CD4-positive, alpha-beta T cell treated with Interleukin-17A for 4 hours (primary cell): ENCODE measurements at places on chromosomes 4 and X.

DNA sequence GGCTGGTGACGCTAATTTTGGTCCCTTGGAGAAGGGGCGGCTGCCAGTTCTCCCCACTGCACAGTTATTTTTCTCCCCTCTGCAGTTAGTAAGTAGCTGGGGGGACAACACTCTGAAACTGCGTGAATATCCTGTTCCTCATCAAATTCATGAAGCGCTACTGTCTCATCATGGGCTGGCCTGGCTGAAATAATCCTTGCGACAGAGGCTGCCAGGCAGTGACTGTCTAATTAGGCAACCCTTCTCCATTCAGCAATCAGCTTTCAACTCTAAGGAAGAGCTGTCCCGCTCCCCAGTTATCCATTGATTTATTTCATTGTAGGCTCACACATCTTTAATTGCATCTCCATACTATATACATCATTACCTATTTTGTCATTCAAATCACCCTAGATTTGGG lies 8.2 kb downstream of the SH3TC1 start:
- DNase-seq, result no peak

DNA sequence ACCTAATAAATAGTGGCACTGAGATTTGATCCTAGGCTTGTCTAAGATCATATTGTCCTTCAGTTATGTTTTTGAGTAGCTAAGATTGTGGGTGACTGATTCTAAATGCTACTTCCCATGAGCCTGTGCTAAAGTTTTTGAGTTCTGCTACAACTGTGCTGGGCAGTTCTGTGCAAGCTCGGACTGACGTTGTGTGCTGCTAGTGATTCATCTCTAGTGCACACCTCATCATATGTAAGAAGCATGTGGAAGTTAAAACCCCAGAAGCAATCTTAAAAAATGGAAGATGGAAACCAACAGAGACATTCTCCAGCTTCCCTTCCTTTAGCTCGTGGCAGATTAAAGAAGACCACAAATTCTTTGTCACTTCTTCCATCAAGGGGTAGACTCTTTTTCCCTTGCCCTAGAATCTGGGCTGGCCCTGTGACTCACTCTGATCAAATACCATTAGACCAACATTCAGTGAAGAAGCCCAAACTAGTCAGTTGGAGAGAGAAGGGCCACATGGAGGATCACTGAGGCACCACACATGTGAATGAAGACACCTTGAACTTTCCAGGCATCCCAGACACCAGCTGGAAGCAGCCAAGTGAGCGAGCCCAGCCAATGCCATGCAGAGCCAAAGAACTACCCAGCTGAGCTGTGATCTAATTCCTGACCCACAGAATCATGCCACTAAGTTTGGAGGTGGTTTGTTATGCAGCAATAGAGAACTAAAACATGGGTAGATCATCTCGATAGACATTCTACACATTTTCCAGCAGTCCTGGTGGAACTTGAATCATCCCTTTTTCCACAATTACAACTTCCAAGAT lies 16.8 kb downstream of the ARHGAP6 start:
- DNase-seq, result no peak

DNA sequence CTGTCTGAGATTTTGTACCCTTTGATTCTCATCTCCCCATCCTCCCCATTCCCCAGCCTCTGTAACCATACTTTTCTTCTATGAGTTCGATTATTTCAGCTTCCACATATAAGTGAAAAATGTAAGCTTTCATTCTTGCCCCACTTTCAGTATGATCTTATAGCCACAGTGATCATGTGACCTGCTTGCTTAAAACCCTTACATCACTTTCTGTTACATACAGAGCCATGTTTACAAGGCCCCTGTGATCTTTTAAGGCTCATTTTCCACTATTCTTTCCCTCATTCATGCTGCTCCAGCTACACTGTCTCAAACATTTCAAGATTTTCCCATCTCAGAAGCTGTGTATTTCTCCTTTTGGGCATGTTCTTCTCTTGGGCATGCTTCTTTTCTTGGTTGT lies 147.7 kb downstream of the DCK start:
- DNase-seq, result no peak

DNA sequence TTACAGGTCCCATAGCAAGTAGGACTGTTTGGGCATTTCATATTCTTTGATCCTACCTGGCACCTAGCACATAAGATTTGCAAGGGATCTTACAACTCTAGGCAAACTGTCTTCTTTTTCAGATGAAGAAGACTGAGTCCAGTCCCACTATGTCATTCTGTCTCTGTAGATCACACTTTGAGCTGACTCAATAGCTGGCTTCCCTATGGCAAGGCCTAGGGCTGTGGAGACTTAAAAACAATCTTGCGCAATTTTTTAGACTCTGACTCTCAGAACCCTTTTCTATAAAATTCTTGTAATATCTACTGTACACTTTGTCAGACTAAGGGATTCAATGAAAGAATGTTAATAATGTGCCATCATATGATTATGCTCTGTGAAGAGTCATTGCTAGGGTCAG lies 26.7 kb downstream of the OTC start:
- no peak for DNase-seq

- no peak for DNase-seq
These were observed 673 bp downstream of the PARM1 start for GRCh38 chr4:74933562-74934015.

DNA sequence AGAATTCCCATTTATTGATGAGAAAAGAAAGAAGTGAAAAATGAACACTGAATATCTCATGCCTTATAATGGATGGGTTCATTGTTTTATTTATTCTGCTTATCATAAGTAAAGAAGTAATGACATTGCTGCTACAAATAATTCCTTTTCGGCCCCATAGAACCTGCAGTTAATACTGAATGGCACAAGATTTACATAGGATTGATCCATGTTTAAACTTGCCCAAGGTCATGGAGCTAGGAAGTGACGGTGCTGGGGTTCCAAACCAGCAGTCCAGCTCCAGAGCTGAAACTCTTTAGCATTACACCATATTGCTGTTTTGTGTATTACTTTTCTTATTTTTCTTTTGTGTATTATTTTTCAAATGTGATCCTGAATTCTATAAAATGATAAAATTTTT lies 30.2 kb upstream of the PRSS48 start:
- no peak for DNase-seq

GRCh38 chr4:130359542-130359941 lies 1263.6 kb downstream of the C4orf33 start:
- no peak for DNase-seq

DNA sequence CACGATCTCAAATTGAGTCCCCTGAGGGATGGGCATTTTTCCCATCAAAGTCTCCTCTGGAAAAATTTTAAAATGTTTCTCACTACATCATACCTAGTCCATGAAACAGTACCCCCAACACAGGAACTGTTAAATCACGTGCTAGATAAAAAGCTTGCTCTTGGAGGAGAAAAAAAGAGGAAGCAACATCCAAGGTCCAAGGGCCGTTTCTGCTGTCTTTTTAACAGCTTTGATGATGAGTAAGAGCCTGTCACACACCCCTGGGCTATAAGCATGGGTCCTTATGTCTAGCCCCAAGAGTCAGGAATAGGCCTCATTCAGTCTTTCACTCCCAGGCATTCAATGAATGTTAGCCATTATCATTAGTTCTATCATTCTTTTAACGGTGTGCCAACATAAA lies 128.9 kb downstream of the SH3KBP1 start:
- DNase-seq, result no peak

DNA sequence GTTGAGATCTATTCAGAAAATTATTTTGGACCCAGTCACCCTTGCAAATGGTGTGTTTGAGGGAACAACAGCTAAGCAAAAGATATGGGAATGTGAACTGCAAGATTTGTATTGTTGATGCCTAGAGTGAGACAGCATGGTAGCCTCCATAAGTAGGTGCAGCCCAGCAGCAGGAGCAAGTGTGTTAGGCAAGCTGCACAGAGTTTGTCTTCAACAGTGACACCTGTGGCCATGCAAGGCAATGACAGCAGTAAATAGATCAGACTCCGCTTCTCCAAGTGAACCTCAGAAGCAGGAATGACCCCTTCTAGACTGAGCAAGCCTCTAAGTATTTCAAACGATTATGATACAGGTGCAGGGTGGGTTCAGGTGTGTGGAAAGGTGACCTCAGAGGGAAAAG lies 133.4 kb upstream of the MSX1 start:
- no peak for DNase-seq

DNA sequence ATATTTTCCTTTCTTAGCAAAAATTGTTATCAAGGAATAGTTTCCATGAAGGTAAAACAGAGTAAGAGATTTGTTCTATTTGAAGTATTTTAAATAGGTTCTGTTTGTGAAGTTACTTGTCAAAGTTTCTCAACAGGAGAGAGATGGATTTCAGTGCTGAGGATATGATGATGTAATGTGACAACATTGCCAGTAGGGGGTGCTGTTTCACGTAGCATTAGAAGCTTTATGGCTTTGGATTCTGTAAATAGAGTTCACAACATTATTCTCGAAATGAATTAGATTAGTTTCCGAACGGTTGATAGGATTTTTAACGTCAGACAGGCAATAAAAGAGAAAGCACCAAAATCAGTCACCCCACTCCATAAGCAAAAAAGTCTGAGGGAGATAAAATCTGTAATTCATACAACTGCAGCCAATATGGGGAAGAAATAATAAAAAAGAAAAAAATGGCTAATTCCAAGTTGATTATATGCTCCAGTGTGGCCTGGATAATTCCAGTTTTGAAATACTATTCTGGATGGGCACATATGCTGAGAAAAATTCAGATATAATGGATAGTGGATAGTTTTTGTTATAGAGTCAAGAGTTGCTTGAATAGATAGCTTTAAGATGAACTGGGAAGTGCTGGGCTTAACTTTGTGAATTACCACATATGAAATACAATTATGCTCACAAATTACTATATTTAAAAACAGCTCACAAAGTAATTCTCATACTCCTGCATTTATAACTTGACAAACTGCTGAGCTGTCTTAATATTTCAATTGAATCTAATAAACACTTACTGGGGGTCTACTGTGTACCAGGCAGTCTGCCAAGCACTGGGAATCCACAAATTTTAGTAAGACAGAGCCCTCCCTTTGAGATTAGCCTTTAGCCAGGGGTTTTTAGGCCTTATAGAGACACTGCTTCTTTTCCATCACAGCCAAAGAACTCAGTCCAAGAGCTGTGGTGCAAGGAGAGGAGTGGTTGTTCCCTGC lies 109.1 kb downstream of the GPAT3 start:
- DNase-seq, result peak; percentile 62

- DNase-seq, result no peak
These were observed 76.9 kb upstream of the SCOC start for GRCh38 chr4:140296335-140297220.

- DNase-seq, result no peak
These were observed 13.9 kb downstream of the CSN2 start for GRCh38 chr4:69951602-69952001.

DNA sequence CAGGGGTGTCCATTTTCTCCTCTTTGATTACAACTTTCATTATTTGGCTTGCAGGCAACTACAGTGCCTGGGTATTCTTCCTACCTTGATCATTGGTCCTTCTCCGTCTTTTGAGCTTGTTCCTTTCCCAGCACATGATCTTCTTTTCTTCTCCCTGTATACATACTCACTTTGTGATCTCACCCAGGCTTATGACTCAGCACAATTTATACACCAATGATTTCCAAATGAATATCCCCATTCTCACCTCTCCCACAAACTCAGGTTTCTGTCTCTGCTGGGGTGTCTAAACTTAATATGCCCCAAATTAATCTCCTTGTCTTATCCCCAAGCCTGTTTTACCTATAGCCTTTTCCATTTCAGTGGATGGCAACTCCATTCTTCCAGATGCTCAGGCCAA lies 19.5 kb upstream of the C4orf54 start:
- no peak for DNase-seq

DNA sequence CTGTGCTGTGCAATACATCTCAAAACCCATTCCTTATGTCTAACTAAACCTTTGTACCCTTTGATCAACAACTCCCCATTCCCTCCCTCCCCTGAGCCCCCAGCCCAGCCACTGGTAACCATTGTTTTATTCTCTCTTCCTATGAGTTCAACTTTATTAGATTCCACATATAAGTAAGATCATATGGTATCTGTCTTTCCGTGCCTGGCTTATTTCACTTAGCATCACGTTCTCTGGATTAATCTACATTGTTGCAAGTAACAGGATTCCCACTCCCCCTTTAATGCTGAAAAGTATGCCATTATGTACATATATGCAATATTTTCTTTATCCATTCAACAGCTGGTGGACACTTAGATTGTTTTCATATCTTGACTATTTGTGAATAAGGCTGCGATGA lies 119.4 kb downstream of the RNF150 start:
- no peak for DNase-seq

- DNase-seq, result no peak
These were observed 7.6 kb upstream of the XPNPEP2 start for GRCh38 chrX:129731228-129731627.

DNA sequence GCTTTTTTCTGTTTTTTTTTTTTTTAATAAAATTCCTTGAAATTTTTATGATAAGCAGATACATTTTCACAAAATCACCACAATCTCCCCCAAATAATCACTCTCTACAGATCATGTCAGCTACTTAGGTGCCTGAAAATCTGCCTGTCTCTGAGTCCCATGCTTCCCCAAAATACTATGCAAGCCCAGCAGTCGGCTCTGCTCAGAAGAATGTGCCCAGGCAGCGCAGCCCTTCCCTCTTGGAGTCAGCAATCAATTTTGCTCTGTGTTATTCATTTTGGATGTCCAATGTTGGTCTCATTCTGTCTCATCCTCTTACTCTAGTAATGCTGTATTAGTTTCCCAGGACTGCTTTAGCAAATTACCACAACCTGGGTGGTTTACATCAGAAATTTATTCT lies 24.9 kb upstream of the C1QTNF7 start:
- DNase-seq, result no peak

GRCh38 chr4:161343569-161343950 lies 820.2 kb downstream of the FSTL5 start:
- no peak for DNase-seq

DNA sequence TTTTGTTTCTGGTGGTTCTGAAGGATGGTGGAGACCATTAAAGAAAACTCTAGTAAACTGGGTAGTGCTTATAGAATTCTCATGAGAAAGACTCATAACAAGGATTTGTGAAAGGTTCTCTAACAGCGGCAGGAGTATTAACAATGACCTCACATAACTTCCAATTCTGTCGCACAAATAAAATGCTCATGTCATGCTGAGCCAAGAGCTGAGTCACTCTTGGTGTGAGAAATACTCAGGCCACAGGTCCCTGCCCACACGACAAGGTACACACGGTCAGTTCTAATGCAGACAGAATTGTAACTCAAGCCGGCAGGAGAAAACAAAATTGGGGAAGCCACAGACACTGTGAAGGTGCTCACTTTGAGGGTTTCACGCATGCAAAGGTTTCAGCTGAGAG lies 34.4 kb upstream of the C4orf50 start:
- no peak for DNase-seq

GRCh38 chrX:134631426-134632346 lies 26.6 kb downstream of the PLAC1 start:
- DNase-seq, result no peak

- DNase-seq, result no peak
These were observed 643.9 kb downstream of the TRIML1 start for GRCh38 chr4:188783175-188783574.

DNA sequence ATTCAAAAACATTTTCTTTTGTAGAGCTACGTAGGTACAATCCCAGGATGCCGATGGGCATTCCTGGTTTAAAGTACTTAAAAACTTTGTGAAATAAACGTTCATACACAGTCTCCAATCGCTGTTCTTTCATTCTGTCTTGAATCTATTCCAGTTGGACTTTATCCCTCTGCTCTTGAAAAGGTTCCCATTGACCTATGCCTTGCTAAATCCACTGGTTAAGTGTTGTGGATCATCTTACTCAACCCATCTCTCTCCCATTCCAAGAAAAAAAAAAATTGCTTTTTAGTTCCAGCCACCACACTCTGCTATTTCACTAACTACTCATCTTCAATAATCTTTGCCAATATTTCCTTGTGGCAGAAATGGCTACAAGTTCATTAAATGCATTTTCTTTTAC lies 542.3 kb upstream of the GRIA3 start:
- DNase-seq, result no peak
